Effector memory CD8-positive, alpha-beta T cell (primary cell): ENCODE measurements at places on chromosomes 7 and 10.

DNA sequence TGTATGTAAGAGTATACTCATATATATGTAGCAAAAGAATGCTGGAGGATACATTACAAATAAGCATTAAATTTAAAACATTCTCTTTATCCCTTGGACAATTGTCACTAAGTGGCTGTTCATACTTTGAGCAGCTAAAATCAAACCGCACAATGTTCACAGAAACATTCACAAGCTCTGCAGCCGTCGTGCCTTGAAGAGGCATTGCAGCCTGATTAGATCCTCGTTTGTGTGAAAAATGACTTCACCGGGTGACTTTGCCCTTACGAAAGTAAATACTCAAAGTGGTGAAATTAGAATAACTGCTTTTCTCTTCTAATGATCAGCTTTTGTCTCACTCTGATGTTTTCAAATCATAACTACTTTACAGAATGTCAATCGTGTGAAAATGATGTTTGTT, 319.0 kb downstream of the GFRA1 start:
- H3K36me3 ChIP-seq: no peaks in the 10 kb centered on the region
- H3K4me3 ChIP-seq: no peak overlapping the region
- H3K4me1 ChIP-seq: no peaks in the 10 kb centered on the region
- H3K27me3 ChIP-seq: no peaks in the 10 kb centered on the region
- H3K27ac ChIP-seq: no peak overlapping the region
- no peak for DNase-seq

DNA sequence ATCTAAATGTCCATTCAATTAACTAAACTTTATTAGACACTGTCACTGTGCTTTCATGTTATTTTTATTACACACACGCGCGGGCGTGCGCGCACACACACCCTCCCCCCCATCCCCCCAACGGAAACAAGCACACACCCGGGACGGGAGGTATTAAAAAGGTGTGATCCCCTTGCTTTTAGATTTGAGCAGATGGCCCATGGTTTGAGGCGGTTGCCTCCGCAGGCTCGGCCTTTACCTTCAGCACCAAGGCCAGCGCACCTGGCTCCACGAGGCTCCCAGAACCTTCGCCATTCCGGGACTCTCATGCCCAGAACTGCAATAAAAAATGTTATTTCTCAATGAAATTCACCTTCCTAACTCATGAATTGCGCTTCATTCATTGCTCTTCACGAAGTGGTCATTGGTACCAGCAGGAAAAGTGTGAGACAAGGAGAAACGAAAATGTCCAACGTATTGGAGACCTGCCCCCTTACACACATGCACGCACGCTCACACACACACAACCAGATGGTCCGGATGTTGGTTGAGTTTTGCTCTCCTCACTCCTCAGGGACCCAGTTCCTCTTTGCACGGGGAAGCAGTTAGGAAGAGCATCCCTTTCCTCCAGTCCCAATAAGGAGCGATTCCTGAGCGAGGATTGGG, 20.8 kb upstream of the PTF1A start:
- DNase-seq: no peak
- peaks cover 49% of the 10 kb centered on the region for H3K27me3 ChIP-seq
- H3K27ac ChIP-seq: no peak overlapping the region
- peaks cover 3% of the 10 kb centered on the region for H3K36me3 ChIP-seq

DNA sequence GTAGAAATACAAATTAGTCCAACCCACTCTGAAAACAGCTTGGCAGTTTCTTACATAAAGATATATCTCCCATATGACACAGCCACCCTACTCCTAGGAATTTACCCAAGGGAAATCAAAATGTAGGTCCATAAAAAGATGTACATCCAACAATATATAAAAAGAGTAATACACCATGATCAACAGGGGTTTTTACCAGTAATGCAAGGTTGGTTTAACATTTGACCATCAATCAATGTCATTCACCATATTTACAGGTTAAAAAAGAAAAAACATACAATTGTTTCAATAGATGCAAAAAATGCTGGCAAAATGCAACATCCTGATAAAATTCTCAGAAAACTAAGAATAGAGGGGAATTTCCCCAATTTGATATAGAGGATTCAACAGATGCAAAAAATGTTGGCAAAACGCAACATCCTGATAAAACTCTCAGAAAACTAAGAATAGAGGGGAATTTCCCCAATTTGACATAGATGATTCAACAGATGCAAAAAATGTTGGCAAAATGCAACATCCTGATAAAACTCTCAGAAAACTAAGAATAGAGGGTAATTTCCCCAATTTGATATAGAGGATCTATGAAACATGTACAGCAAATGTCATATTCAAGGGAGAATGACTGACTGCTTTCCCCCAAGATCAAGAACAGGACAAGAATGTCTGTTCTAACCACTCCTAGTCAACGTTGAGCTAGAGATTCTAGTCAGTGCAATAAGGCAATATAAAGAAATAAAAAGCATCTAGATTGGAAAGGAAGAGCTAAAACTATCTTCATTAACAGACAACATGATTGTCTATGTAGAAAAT, 13.7 kb downstream of the ADAP1 start:
- H3K36me3 ChIP-seq: peaks cover 9% of the 10 kb centered on the region
- peaks cover 31% of the 10 kb centered on the region for H3K4me1 ChIP-seq
- no peak overlapping the region for H3K4me3 ChIP-seq

GRCh38 chr10:20712774-20713173, 184.3 kb downstream of the NEBL start:
- H3K4me1 ChIP-seq: no peaks in the 10 kb centered on the region
